ENCODE measurements at places on chromosomes 3 and 15.
A peak's percentile ranks its signal among the peaks of the same experiment; 100 is the strongest.

DNA sequence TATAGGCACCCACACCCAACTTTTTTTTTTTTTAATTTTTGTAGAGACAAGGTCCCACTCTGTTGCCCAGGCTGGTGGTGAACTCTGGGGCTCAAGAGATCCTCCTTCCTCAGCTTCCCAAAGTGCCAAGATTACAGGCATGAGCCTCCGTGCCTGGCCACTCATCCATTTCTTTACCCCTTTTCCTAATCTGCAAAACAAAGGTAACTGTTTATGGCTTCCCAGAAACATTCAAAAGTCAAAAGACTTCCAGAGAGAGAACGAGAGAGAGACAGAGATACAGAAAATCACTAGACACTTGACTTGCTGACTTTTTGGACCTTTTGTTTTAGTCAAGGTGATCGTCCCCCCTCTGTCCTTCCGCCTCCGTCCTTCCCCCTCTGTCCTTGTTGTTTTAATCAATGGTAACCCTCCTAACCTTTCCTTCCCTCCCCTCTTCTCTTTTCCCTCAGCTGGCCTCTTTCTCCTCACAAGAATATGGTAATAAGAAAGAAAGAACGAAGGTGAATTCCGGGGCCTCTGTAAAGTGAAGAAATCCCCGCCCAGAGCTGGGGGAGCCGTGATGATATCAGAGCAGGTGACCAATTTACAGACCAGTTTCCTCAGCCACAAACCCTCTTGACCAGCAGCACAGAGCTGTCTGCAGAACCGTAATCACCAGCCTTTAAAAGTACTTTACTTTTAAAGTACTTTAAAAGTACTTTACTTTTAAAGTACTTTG lies 21.9 kb downstream of the KLHL6 start:
- no peaks in the 10 kb centered on the region for H3K27me3 ChIP-seq
- H3K36me3 ChIP-seq = no peaks in the 10 kb centered on the region
- H3K4me1 ChIP-seq = no peaks in the 10 kb centered on the region
- H3K27ac ChIP-seq = no peak overlapping the region

DNA sequence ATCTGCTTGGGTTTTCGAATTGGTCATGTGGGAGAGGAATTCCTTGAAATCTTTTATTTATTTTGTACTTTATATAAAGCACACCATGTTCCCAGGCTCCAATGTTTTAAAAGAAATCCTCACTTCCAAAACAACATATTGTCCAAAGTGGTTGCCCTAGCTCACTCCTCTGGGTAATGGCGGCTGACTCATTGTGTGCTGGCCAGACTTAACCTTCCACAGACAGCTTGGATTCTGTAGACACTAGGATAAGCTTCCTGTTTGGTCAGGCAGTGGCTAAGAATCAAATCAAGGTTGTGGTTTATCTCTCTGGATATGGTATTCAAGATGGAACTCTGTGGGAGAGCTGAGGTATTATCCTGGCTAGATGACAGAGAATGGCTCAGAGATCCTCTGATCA lies 55.8 kb upstream of the FAM98B start:
- H3K27me3 ChIP-seq = no peaks in the 10 kb centered on the region
- no peak overlapping the region for H3K27ac ChIP-seq
- no peak for DNase-seq
- no peak overlapping the region for H3K4me3 ChIP-seq
- peaks cover 4% of the 10 kb centered on the region for H3K4me1 ChIP-seq
- H3K36me3 ChIP-seq = no peaks in the 10 kb centered on the region

- H3K36me3 ChIP-seq = no peaks in the 10 kb centered on the region
- H3K4me3 ChIP-seq = no peak overlapping the region
- no peaks in the 10 kb centered on the region for H3K27me3 ChIP-seq
Observed at GRCh38 chr3:64763980-64764379, 76.2 kb upstream of the ADAMTS9 start.

- no peaks in the 10 kb centered on the region for H3K4me1 ChIP-seq
- H3K36me3 ChIP-seq = no peaks in the 10 kb centered on the region
- DNase-seq = no peak
- H3K4me3 ChIP-seq = no peak overlapping the region
- no peak overlapping the region for H3K27ac ChIP-seq
Observed at GRCh38 chr3:33663042-33663441, 55.0 kb downstream of the CLASP2 start.

DNA sequence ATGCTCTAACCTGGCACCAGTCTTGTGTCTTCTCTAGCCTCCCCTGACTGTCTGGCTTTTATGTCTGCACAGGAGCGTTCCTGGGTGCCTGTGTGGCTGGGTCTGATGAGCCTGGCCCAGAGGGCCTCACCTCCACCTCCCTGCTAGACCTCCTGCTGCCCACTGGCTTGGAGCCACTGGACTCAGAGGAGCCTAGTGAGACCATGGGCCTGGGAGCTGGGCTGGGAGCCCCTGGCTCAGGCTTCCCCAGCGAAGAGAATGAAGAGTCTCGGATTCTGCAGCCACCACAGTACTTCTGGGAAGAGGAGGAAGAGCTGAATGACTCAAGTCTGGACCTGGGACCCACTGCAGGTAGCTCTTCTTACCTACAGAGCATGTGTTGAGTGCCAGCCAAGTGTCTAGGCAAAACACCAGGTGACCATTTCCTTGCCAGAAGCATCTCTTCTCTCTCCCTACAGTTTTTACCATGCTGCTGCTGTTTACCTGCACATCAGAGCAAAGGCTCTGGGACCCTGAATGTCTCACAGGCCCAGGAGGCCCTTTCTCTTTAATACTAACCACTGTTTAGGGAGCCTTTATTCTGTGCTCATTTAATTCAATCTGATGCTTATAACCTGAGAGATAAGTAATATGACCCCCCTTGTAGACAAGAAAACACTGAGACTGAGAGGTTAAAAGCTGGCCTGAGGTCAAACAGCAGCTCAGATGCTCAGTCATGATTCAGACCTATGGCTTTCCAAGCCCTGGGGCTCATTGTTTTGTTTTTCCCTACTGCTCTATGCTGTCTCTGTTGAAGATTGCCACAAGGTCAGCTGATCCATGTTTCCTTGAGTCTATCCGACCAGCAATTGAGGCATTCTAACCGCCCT lies 10.4 kb downstream of the PODXL2 start:
- H3K4me3 ChIP-seq = no peak overlapping the region
- H3K36me3 ChIP-seq = no peaks in the 10 kb centered on the region
- no peaks in the 10 kb centered on the region for H3K27me3 ChIP-seq

DNA sequence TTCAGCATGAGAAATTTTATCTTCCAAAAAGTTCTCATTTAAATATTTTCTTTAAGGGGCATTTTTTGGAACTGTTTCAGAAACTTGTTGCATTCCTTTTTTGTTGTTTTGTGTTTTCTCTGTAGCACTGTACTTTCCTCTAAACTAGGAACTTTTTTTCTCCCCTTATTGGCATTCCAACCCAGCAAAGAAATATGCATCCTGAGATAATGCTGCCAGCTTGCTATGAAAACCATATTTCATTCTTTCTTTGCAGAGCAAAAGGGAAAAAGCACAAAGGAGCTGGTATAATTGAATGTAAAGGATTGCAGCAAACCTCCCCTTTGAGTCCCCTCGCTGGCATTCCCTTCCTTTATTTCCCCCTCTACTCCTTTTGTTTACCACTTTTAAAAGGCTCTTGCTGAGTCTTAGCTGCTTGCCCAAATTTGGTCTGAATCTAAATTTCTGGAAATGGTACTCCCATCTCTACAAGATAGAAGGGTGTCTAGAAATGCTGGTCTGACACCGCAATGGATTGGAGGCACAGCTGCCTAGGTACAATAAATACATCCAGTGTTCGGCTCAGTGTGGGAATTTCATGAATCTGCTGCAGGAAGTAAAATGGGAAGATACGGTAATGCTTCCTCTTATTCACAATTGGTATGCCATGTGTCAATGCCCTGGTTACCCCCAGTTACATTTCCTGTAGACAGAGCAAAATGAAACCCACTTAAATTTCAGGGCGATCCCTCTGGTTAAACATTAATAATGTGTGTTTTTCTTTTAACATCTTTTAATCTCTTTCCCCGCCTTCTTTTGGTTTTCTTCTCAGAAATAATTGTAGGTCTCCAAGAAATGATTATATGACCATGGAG lies 156.6 kb downstream of the MEIS2 start:
- no peak overlapping the region for H3K27ac ChIP-seq
- no peak for DNase-seq
- no peaks in the 10 kb centered on the region for H3K27me3 ChIP-seq
- no peak overlapping the region for H3K4me3 ChIP-seq
- H3K36me3 ChIP-seq = no peaks in the 10 kb centered on the region

DNA sequence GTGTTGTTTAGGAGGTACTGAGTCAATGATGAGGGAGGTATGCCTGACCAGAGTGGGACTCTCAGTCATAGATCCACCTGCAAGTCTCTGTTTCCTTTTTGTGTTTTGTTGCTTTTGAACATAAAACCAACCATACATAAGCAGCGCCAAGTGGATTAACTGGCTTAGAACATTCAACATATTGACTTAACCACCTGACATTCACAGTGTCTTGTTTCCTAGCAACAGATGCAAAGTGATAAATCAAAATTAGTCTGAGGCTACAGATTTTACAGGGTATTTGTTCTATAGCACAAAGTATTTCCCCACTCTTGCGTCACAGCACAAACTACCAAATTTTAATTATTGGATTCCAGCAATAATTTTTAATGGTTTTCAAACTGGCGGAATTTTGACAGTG lies 283.8 kb downstream of the BBX start:
- no peak overlapping the region for H3K4me3 ChIP-seq
- H3K27me3 ChIP-seq = no peaks in the 10 kb centered on the region
- DNase-seq = no peak
- H3K36me3 ChIP-seq = peaks cover 6% of the 10 kb centered on the region
- H3K27ac ChIP-seq = no peak overlapping the region

DNA sequence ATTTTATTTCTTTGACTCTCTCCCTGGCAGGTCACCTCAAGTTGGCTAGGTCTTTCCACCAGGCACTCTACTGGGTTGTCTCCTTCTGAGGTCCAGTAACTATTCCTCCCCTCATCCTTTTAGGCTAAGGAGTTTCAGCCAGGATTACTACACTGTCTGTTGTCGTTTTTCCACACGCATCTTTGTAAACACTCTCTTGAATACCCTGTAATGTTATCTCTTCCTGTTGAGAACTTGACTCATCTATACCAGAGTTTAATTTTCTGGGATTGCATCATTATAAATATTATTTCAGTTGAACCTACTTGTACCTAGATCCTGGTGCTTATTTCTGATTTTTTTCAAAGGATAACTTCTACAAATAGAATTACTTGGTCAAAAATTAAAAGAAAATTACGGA lies 138.3 kb downstream of the SQOR start:
- no peak overlapping the region for H3K27ac ChIP-seq
- H3K4me3 ChIP-seq = no peak overlapping the region
- no peaks in the 10 kb centered on the region for H3K36me3 ChIP-seq
- no peak for DNase-seq
- H3K27me3 ChIP-seq = no peaks in the 10 kb centered on the region
- no peaks in the 10 kb centered on the region for H3K4me1 ChIP-seq

DNA sequence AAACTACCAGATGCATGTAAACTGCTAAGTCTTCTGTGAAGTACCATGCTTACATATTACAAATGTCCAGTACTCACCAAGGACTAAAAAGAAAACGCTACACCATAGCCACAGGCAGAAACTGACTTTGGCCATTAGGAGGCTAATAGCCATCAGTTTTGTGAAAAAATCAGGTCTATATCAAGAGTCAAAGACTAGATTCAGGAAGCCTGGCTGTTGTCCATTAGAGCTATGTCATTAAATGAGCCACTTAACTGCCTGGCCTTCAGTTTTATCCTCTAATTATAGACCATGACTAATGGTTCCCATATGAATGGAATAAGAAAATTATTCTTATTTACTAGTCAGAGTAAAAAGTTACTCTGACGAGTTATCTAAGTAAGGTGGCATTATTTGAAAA lies 144.1 kb downstream of the VPS13C start:
- no peaks in the 10 kb centered on the region for H3K27me3 ChIP-seq
- H3K36me3 ChIP-seq = peaks cover 4% of the 10 kb centered on the region
- H3K4me1 ChIP-seq = no peaks in the 10 kb centered on the region
- H3K27ac ChIP-seq = no peak overlapping the region
- no peak for DNase-seq

- no peaks in the 10 kb centered on the region for H3K27me3 ChIP-seq
- peak overlapping the region; percentile 67 for H3K4me3 ChIP-seq
- peak overlapping the region; percentile 79 for H3K27ac ChIP-seq
Observed at GRCh38 chr15:31392761-31393401, 66.2 kb downstream of the KLF13 start.

DNA sequence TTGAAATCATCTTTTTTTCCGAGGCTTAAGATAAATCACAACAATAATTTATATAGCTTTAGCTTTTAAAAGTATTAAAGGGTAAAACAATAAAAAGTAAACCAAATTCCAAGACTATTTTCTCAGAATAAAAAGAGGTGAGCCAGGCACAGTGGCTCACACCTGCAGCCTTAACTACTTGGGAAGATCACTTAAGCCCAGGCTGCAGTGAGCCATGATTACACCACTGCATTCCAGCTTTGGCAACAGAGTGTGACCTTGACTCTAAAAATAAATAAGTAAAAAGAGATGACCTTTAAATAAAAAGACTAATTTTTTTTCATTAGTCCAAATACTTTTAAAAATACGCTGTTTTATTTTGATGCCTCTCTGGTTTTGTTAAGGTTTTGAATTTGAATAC lies 54.4 kb downstream of the C3orf80 start:
- no peak overlapping the region for H3K27ac ChIP-seq
- no peaks in the 10 kb centered on the region for H3K4me1 ChIP-seq
- H3K36me3 ChIP-seq = no peaks in the 10 kb centered on the region
- no peak overlapping the region for H3K4me3 ChIP-seq

DNA sequence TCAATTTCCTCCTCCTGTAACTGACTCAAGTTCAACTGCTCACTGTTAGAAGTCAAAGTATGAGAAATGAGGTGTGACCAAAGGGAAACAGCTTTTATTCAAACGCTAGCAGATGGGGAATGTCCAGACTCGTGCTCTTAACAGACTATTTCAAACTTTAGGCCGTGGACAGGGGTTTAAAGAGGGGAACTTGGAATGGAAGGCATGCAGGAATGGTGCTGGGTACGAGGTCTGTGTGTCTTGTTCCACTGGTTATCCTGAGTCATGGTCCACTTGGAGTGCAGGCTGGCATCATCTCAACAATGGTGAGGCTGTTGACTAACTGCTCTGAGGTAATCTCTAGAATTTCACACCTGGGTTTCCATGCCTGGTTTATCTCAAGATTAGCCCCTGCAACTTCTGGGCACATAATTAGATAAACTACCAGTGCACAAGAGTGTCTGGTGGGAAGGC lies 22.9 kb upstream of the DNAAF4 start:
- H3K4me3 ChIP-seq = no peak overlapping the region
- no peaks in the 10 kb centered on the region for H3K4me1 ChIP-seq
- no peak overlapping the region for H3K27ac ChIP-seq
- DNase-seq = no peak
- H3K27me3 ChIP-seq = no peaks in the 10 kb centered on the region
- no peaks in the 10 kb centered on the region for H3K36me3 ChIP-seq

GRCh38 chr15:33131552-33132232 lies 62.8 kb downstream of the FMN1 start:
- no peaks in the 10 kb centered on the region for H3K36me3 ChIP-seq
- H3K27ac ChIP-seq = no peak overlapping the region
- no peaks in the 10 kb centered on the region for H3K27me3 ChIP-seq

Data from right lobe of liver (tissue), 6 donors.